COLO829 (cell line): ENCODE measurements at places on chromosomes 7 and 10.

GRCh38 chr7:139016931-139017511 lies 18.8 kb downstream of the ZC3HAV1L start:
- DNase-seq: peak; percentile 97

- no peak for DNase-seq
Observed at GRCh38 chr10:50511492-50512213, 112.1 kb downstream of the SGMS1 start.

GRCh38 chr7:40077849-40078248 lies 56.6 kb downstream of the MPLKIP start:
- DNase-seq: no peak

DNA sequence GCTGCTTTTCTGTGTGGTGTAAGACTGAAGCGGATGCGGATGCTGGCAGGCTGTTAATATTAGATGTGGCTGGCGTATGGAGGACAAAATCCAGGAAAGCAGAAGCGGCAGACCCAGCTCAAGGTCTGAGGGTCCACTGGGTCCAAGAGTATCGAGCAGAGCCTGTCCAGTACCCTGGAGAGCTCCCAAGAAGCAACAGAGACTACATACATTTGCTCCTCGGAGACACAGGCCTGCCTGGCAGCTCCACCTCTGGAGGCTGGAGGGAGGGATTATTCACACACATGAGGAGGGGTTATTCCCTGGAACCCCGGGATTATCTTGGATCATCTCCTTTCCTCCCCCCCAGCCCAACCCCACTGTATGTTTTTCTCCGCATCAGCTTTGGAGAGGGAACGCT lies 31.3 kb upstream of the LOXL4 start:
- DNase-seq: no peak

DNA sequence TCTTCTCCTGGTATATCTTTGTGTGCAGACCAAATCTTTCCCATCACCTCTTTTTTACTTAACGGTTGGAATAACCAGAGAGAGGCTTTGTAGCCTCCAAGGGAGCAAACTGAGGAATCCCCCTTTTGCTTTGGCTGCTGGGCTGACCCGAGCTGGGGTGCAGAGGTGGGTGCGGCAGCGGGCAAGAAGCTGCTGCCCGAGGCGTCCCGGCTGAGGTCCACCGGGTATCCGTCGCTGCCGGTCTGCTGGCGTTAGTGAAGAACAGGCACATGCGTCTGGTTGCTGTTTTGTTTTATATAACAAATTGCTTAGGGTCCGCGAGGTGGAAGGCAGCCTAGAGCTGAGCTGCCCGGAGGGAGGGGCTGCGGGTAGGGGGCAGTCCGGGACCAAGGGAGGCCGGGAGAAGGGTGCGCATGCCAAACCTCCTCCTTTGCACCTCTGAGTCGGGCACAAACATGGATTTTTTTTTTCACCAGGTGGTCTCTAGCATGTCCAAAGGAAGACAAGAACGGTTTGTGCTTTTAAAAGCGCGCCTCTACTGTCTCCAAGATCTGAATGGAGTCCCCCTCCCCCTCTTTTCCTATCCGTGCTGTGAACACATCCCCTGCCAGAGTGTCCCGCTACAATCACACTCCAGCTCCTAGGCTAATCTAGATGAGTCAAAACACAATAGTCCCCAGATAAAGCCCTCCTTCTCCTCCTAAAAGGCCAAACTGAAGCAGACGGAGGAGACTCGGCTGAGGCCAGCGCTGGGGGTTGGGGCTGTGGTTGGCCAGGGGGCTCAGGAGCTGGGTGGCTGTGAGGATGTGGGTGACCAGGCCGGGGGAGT lies 6.8 kb upstream of the GATA3 start:
- DNase-seq: no peak

- no peak for DNase-seq
Observed at GRCh38 chr7:102096706-102097427, 189.8 kb upstream of the SH2B2 start.

GRCh38 chr10:7756360-7756992 lies 31.3 kb downstream of the KIN start:
- DNase-seq: peak; percentile 17

DNA sequence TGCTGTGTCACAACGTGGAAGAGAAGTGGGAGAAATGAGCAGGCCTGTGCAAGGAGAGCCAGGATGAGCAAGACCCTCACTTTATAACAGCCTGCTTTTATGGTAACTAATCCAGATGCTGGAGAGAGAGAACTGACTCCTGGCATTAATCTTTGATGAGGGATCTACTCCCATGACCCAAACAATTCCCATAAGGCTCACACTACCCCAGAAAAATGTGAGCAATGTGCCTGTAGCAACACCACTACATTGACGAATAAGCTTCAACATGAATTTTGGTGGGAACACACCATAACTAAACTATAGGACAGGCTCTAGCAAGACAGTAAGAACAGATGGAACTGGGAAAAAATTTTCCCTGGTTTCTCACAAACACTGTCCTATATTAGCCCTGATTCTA lies 173.6 kb upstream of the PRSS58 start:
- DNase-seq: no peak

GRCh38 chr10:23613900-23614299 lies 175.0 kb downstream of the OTUD1 start:
- no peak for DNase-seq

GRCh38 chr7:142432377-142432776 lies 174.5 kb upstream of the PRSS58 start:
- DNase-seq: no peak

GRCh38 chr7:155652156-155653114 lies 8.0 kb downstream of the RBM33 start:
- no peak for DNase-seq
